Osteocyte (in vitro differentiated cells): ENCODE measurements at places on chromosomes 5 and 9. TPM values are rescaled to one million over a fixed set of nuclear protein-coding genes. Genes with fewer than 3 reads are reported as not detected.

DNA sequence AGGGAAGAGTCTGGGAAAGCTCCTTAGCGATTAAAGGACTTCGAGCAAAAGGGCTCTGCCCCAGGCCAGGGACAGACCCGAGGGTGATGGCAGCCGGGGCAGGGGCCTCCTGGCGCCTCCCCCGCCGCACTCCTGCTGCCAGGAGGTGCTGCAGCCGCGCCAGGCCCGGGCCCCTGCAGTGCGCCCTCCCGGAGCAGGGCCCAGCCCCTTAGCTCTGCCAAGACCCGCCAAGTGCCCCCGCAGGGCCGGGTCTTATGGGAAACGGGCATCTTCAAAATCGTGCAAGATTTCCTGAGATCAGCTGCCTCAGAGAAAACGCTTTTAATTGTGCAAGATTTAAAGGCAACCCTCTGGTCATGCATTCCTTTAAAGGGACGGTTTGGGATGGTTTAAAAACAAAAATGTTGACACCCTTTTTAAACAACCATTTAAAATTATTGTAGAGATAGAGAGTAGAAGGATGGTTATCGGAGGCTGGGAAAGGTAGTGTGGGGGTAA is 52.4 kb downstream of the CDC14B start:
- H3K36me3 ChIP-seq: no peaks in the 10 kb centered on the region
- peaks cover 19% of the 10 kb centered on the region for H3K4me1 ChIP-seq
- peak overlapping the region; percentile 77 for H3K4me3 ChIP-seq
- no peaks in the 10 kb centered on the region for H3K27me3 ChIP-seq
- DNase-seq: no peak
- peak overlapping the region; percentile 83 for H3K27ac ChIP-seq

GRCh38 chr9:85647571-85647970 is 94.2 kb downstream of the AGTPBP1 start:
- H3K27me3 ChIP-seq: no peaks in the 10 kb centered on the region
- H3K4me1 ChIP-seq: no peaks in the 10 kb centered on the region
- no peak overlapping the region for H3K4me3 ChIP-seq

WDR38 gene
- total RNA-seq: not detected in 2 replicates

- H3K27ac ChIP-seq: no peak overlapping the region
- DNase-seq: no peak
- no peaks in the 10 kb centered on the region for H3K27me3 ChIP-seq
- H3K4me3 ChIP-seq: no peak overlapping the region
- H3K4me1 ChIP-seq: peaks cover 35% of the 10 kb centered on the region
These were observed 10.3 kb downstream of the NINJ1 start for GRCh38 chr9:93123561-93124283.

GRCh38 chr5:147170603-147171002 is 64.2 kb upstream of the STK32A start:
- H3K4me3 ChIP-seq: no peak overlapping the region
- H3K27me3 ChIP-seq: no peaks in the 10 kb centered on the region
- peaks cover 6% of the 10 kb centered on the region for H3K4me1 ChIP-seq
- H3K27ac ChIP-seq: no peak overlapping the region
- H3K36me3 ChIP-seq: no peaks in the 10 kb centered on the region
- no peak for DNase-seq

DNA sequence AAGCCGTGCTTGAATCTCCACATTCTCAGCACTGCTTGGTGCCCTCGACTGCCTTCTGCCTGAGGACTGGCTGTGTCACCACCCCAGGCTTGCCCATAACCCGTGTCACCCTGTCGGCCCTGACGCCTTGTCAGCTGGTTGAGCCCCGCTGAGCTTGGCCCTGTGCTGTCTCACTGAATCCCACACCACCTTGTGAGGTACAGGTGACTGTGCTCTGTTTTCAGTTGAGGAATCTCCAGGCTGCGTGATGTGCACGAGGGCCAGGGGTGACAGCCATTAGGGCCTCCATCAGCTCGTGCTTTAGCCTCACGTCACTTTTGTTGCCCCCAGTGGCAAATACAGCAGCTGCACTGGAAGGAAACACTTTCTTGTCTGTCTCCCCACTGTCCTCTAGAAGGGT is 90.7 kb downstream of the CACNA1B start:
- H3K27ac ChIP-seq: no peak overlapping the region
- H3K4me1 ChIP-seq: no peaks in the 10 kb centered on the region
- H3K36me3 ChIP-seq: no peaks in the 10 kb centered on the region
- DNase-seq: peak; percentile 73
- no peaks in the 10 kb centered on the region for H3K27me3 ChIP-seq
- no peak overlapping the region for H3K4me3 ChIP-seq

- no peaks in the 10 kb centered on the region for H3K27me3 ChIP-seq
- H3K27ac ChIP-seq: no peak overlapping the region
- peaks cover 5% of the 10 kb centered on the region for H3K4me1 ChIP-seq
- DNase-seq: no peak
These were observed 212.8 kb downstream of the MLLT3 start for GRCh38 chr9:20409321-20410092.

IFNA13 gene
- not detected in 2 replicates for total RNA-seq

GRCh38 chr9:95573463-95573862 is 56.7 kb upstream of the PTCH1 start:
- no peak overlapping the region for H3K4me3 ChIP-seq
- H3K27me3 ChIP-seq: peaks cover 3% of the 10 kb centered on the region

GRCh38 chr5:540906-541538 is 16.8 kb upstream of the SLC9A3 start:
- H3K4me1 ChIP-seq: peaks cover 5% of the 10 kb centered on the region
- peaks cover 14% of the 10 kb centered on the region for H3K27me3 ChIP-seq
- H3K27ac ChIP-seq: no peak overlapping the region
- no peak for DNase-seq

SPEF2 gene
- total RNA-seq: 5.5 and 7.9 TPM in 2 replicates

- H3K4me3 ChIP-seq: peak overlapping the region; percentile 82
- H3K27me3 ChIP-seq: no peaks in the 10 kb centered on the region
- peak overlapping the region; percentile 67 for H3K27ac ChIP-seq
- H3K36me3 ChIP-seq: no peaks in the 10 kb centered on the region
- DNase-seq: no peak
- peaks cover 34% of the 10 kb centered on the region for H3K4me1 ChIP-seq
These were observed 601 bp downstream of the ERGIC1 start for GRCh38 chr5:172834415-172835289.

- H3K27ac ChIP-seq: no peak overlapping the region
- peaks cover 5% of the 10 kb centered on the region for H3K4me1 ChIP-seq
- H3K27me3 ChIP-seq: no peaks in the 10 kb centered on the region
- DNase-seq: no peak
- peaks cover 11% of the 10 kb centered on the region for H3K36me3 ChIP-seq
- no peak overlapping the region for H3K4me3 ChIP-seq
These were observed 6.9 kb downstream of the MRPL22 start for GRCh38 chr5:154947778-154948177.

PCDHB14 gene
- total RNA-seq: 8.8 and 9.0 TPM in 2 replicates

GRCh38 chr9:109908459-109909390 is 128.7 kb downstream of the PALM2AKAP2 start:
- no peak overlapping the region for H3K27ac ChIP-seq
- H3K36me3 ChIP-seq: no peaks in the 10 kb centered on the region
- no peaks in the 10 kb centered on the region for H3K27me3 ChIP-seq
- H3K4me1 ChIP-seq: peaks cover 34% of the 10 kb centered on the region
- no peak for DNase-seq
